ENCODE measurements at places on chromosomes 3 and 15. TPM values are rescaled to one million over a fixed set of nuclear protein-coding genes. Genes with fewer than 3 reads are reported as not detected.

The IL17RE gene
- 0.31 TPM for total RNA-seq

The TMEM207 gene
- not detected for total RNA-seq

The ITIH3 gene
- not detected for total RNA-seq

The TM6SF1 gene
- total RNA-seq: 15.0 TPM

The CCR8 gene
- not detected for total RNA-seq

The SLC24A1 gene
- total RNA-seq: 1.6 TPM

The SEMA6D gene
- total RNA-seq: 85.1 TPM

The HHATL gene
- total RNA-seq: 1.3 TPM

The MORC1 gene
- total RNA-seq: not detected

The ROBO2 gene
- 526 TPM for total RNA-seq

The AMT gene
- total RNA-seq: 2.5 TPM

The SEMA3G gene
- 2.8 TPM for total RNA-seq

The CNTN4 gene
- 102 TPM for total RNA-seq

The MESD gene
- total RNA-seq: 25.7 TPM

The PRR23E gene
- not detected for total RNA-seq

The SH3GL3 gene
- total RNA-seq: 121 TPM

The TOPBP1 gene
- 89.2 TPM for total RNA-seq

The ATP8B4 gene
- total RNA-seq: 5.0 TPM

The KLHL40 gene
- not detected for total RNA-seq

The SLC22A13 gene
- total RNA-seq: 1.3 TPM

The RETNLB gene
- total RNA-seq: not detected

The HERC2 gene
- 128 TPM for total RNA-seq

The GOLGA6A gene
- total RNA-seq: not detected

The FBXO40 gene
- total RNA-seq: not detected

The USP8 gene
- total RNA-seq: 33.5 TPM

The BSN gene
- 23.5 TPM for total RNA-seq

The FBXL22 gene
- total RNA-seq: 0.31 TPM

The OR5H6 gene
- not detected for total RNA-seq

The PLCB2 gene
- total RNA-seq: 6.9 TPM

The SCN11A gene
- 0.63 TPM for total RNA-seq

The ZNF501 gene
- 25.0 TPM for total RNA-seq

The COMMD4 gene
- 22.2 TPM for total RNA-seq

The EIF1B gene
- 48.8 TPM for total RNA-seq

The CFAP44 gene
- 5.9 TPM for total RNA-seq

The TMCO5A gene
- not detected for total RNA-seq

The MINAR1 gene
- 4.4 TPM for total RNA-seq

The TMEM40 gene
- total RNA-seq: not detected

The C3orf22 gene
- total RNA-seq: not detected

The GPR149 gene
- 1.9 TPM for total RNA-seq

The SPG11 gene
- 156 TPM for total RNA-seq

The OXTR gene
- total RNA-seq: 2.5 TPM

The PIF1 gene
- 3.8 TPM for total RNA-seq

The DOCK3 gene
- 60.7 TPM for total RNA-seq

The ANKRD34C gene
- total RNA-seq: not detected

The CMTM8 gene
- total RNA-seq: 0.63 TPM

The CRYGS gene
- 7.2 TPM for total RNA-seq

The ISG20 gene
- 0.31 TPM for total RNA-seq

The GHSR gene
- not detected for total RNA-seq

The ZNF660 gene
- 28.5 TPM for total RNA-seq

The LRRC31 gene
- not detected for total RNA-seq

The KIF15 gene
- total RNA-seq: 11.0 TPM

The DAZL gene
- not detected for total RNA-seq
